ENCODE measurements at places on chromosomes 2 and 18.

GRCh38 chr2:122692400-122693083, 937.1 kb downstream of the TSN start:
- no peak for DNase-seq

DNA sequence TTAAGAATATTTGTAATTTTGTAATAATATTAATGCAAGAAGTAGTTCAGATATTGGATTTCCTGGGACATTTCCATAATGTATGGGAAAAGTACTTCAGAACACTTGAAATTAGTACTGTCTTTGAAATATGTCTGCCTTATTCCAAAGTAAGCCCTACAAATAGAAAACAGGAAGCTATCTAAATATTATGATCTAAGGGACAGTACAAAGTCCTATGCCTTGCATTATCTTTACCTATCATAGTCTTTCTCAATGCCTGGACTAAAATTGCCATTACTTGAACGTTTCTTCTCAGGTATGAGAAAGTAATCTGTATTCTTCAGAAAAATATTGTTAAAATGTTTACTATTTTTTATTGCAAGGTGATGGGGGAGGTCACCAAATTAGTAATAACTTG, 113.0 kb downstream of the PPP1R1C start:
- DNase-seq: no peak

DNA sequence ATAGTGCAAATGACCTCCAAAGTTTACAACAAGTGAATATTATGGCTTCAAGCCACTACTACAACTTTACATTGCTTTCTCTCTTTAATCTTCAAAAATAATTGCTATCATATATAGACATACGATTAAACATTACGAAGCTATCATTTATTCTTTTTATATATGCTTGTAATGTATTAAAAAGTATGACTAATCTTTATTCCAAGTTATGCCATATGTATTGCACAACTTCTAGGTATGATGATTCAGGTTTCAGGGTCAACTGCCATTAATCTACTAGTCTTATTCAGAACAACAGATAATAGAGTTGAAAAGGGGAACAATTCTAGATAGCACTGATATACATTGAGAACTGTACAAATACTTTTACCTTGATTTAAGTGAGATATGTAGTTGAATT, 506.2 kb upstream of the TMEFF2 start:
- no peak for DNase-seq

DNA sequence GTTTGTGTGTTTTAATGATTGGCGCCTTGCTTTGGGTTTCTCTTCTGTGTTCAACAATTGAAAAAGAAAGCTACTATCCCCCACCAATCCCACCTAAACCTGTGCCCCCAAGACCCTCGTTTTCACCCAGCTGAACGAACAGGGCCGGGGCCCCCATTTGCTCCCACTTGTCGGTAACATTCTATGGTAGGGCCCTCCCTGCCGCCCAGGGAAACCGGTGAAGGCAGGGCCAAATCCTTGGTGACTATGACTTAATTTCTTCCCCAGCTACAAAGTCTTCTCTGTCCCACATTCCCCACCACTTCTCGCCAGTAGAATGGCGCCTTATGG, 598 bp upstream of the SNRNP200 start:
- no peak for DNase-seq

- no peak for DNase-seq
Measured at GRCh38 chr2:214934006-214934405, 124.5 kb upstream of the BARD1 start.

GRCh38 chr2:61165946-61166345, 4.0 kb downstream of the C2orf74 start:
- DNase-seq: no peak

DNA sequence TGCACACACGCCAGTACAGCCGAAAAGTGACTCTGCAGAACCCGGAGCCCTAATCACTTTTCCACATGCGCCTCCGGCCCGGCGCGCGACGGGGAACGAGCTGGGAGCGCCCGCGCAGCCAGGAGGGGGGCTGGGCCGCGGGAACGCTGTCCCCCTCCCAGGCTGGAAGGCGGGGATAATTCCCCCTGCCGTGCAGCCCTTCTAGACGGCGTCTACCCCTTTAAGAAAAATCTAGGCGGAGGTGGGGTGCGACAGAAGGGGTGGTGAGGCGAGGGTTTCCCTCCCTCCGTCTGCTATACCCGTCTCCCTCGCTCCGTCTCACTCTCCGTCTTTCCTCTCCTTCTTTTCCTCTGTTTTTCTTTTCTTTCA, 2.4 kb downstream of the CYP26B1 start:
- DNase-seq: no peak

- DNase-seq: no peak
Measured at GRCh38 chr2:48578313-48578712, 39.3 kb upstream of the GTF2A1L start.

GRCh38 chr2:45669032-45669486, 17.6 kb downstream of the PRKCE start:
- DNase-seq: no peak

DNA sequence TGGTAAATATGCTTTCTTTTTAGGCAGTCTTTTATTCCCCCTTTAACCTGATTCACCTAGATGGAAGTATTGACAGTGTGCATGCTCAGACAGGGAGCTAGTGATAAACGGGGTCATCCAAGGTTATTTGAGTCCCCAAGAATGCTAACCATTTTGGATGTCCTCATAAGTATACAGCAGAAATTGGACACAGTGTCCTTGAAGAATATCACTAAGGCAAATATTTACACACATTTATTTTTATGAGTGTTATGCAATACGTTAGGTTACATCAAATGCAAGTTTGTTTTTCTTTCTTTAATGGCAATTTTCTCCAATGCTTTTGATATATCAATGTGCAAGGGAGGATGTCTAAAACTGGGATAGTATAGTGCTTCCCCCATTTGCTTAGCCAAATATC, 23.6 kb downstream of the CNTNAP5 start:
- no peak for DNase-seq

- DNase-seq: no peak
Measured at GRCh38 chr18:49344096-49344495, 116.3 kb downstream of the DYM start.

GRCh38 chr18:23584019-23584983, 2.0 kb downstream of the NPC1 start:
- no peak for DNase-seq

Data from stimulated activated CD4-positive, alpha-beta T cell treated with anti-CD3 and anti-CD28 coated beads, TNF-alpha, amount 100 ng/mL, for 1 hour (primary cell).